HepG2 (cell line): ENCODE measurements at places on chromosomes 3 and 15. TPM values are rescaled to one million over a fixed set of nuclear protein-coding genes. Genes with fewer than 3 reads are reported as not detected.

Gene CSPG4
- total RNA-seq, result 0.03 and 0.04 TPM in 2 replicates

DNA sequence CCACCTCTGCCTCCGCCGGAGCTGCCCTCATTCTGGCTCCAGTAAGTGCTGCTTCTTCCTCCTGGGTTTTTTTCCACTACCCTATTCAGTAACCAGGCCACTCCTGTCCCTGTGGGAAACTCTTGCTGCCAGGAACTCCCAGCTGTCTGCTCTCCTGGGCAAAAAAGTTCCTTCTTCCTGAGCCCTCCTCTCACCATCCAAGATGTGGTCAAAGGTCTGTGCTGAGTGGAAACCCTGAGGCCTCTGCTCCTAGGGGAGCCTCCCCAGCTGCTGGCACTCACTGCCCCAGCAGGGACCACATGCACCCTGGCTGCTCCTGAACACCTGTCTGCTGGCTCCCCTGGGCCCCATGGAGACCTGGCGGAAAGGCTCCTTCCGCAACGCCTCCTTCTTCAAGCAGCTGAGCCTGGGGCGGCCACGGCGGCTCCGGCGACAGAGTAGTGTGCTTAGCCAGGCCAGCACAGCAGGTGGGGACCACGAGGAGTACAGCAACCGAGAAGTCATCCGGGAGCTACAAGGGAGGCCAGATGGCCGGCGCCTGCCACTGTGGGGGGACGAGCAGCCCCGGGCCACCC, 454 bp downstream of the C15orf62 start:
- peaks cover 15% of the 10 kb centered on the region for H3K36me3 ChIP-seq
- peaks cover 11% of the 10 kb centered on the region for H3K4me1 ChIP-seq
- no peaks in the 10 kb centered on the region for H3K27me3 ChIP-seq
- H3K4me3 ChIP-seq, result no peak overlapping the region

Gene GOLGA6L7
- total RNA-seq, result not detected in 2 replicates

GRCh38 chr3:178063461-178063860, 472.8 kb upstream of the KCNMB2 start:
- H3K27ac ChIP-seq, result no peak overlapping the region
- H3K36me3 ChIP-seq, result no peaks in the 10 kb centered on the region
- H3K4me1 ChIP-seq, result peaks cover 10% of the 10 kb centered on the region
